Eye (tissue), 1 donor: ENCODE measurements at places on chromosomes 7 and 10.

DNA sequence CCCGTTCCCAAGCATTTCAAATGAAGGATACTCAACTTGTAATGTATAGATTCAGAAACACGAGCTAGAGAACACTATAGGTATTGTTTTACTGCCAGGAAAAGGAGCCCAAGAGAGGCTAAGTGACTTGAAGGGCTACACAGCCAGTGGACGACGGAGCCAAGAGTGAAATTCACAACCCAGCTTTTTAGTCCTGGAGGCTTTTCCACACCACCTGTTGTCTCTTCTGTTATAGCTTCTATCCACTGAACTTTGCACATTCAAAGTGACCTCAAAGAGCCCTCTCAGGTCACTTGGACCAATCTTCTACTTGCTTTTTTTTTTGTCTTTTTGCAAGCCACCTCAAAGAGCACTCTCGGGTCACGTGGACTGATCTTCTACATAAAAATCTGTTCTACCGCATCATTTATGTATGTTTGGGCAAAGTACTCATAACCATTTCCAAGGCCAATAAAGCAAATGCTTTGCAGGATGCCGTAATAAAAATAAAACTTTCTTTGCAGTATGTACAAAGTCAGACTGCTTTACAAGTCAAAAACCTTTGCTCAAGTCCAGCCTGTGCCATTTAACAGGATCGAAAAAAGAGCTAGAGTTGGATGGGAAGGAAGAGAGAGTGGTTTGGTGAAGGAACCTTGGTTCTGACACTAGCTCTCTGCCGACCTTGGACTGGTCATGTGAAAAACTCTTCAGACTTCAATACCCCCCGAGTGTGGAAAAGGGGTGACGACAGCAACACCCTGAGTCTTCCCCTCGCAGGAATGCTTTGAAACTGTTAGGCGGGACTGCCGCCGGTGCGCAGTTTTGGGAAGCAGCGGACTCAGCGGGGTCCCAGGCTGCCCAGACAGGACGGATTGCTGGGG, 821 bp downstream of the SLC35B4 start:
- DNase-seq = no peak

- peak; percentile 43 for DNase-seq
These were observed 6.1 kb downstream of the LRRTM3 start for GRCh38 chr10:66931949-66932343.

DNA sequence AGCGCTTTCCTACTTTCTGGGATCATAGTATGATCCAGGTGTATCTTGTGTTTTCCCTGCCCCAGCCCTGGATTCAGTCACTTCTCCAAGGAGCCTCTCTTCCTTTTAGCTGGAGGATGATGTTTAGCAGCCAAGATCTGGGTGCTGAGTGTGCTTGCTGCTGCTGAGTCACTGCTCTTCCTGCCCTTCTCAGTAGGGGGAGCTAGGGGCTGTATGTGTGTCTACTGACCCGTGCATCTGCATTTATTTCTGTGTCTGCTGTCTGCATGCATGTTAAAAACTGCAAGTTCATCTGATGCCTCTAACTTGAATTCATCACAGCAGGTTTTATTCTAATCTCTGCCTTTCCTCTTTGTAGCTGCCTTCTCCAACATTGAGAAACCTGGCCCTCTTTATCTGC, 31.6 kb downstream of the MGMT start:
- DNase-seq = no peak

DNA sequence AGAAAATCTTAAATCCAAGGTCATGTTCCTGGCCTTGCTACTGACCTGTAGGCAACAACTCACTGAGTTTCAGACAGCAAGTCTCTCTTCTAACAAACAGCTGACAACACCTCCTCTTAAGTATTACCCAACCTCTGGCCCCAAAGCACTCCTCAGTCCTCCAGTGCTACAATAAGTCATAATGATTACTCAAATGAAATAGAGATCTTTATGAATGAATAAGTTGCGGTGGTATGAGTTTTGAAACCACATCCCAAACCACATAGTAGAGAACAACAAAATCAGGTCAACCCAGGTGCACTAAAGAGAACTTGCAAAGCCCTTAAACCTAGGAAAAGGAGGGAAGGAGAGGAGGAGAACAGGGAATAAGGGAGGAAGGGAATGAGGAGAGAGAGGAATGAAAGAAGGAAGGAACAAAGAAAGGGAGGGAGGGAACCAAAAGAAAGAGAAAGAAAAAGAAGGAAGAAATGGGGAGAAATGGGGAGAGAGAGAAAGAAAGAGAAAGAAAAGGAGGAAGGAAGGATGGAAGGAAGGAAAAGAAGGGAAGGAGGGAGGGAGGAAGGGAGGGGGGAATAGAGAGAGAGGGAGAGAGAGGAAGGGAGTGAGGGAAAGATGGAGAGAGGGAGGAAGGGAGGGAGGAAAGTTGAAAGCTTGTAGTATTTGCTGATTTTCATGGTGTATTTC, 142.8 kb upstream of the CALCR start:
- DNase-seq = no peak

DNA sequence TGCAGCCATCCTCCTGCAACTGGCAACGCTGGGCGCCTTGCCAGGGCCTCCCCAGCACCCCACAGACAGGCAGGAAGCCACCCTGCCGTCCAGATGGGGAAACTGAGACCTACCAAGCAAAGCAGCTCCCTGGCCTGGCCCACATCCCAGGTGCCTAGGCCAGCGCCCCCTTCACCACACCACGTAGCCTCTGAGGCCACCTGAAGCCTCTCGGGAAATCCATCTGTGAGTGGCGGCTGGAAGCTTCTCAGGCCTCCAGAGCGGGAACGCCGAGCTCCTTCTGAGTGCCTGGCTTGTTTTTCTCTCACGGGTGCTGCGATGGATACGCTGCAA, 58.7 kb downstream of the UNCX start:
- DNase-seq = no peak

DNA sequence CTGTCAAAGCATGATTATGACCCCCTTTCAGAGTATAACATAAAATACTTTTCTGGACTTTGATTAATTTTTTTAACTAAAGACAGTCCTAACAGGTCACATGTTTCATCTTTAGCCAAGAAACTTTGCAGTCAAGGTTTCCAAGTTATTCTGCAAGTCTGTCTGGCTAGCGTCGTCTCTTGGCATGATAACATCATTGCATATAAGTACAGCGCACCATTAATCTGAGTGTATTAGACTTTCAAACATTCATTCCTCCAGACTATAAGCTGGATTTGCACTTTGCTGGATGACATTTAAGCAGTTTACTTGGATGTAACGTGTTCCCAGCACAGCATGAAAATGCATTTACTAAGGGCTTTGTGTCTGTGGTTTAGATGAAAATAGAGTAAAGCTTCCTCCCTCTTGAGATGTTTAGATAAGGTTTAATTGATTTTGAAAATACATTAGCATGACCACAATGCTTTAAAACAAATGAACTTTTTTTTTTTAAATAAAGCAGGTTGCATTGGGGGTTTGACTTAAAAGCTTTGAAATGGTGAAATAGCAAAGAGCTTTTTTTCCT, 349.0 kb upstream of the MTPN start:
- DNase-seq = no peak

DNA sequence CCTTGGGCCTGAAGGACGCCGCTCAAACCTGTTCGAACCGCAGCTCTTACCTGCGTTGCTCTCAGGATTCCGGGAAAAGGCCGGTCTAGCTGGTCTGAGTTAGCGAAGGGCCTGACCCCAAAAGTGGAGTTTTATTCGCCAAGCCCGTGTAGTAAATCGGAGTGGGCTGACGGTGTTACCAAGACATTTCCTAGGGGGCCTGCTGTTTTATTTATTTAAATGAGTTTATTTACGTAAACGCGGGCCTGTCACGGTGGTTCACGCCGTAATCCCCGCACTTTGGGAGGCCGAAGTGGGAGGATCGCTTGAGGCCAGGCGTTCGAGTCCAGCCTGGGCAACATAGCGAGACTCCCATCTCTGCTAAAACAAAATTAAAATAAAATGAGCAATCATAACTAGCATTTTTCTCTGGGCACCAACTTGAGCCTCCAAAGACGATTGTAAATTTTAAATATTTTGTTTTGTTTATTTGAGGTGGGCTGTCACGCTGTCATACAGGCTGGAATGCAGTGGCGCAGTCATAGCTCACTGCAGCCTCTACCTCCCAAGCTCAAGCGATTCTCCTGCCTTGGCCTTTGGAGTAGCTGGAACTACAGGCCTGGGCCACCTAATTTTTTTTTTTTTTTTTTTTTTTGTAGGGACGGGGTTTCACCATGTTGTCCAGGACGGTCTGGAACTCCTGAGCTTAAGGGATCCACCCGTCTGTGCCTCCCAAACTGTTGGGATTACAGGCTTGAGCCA, 903 bp downstream of the ZNF655 start:
- DNase-seq = no peak

GRCh38 chr7:94888995-94889523, 18.3 kb upstream of the PPP1R9A start:
- no peak for DNase-seq

DNA sequence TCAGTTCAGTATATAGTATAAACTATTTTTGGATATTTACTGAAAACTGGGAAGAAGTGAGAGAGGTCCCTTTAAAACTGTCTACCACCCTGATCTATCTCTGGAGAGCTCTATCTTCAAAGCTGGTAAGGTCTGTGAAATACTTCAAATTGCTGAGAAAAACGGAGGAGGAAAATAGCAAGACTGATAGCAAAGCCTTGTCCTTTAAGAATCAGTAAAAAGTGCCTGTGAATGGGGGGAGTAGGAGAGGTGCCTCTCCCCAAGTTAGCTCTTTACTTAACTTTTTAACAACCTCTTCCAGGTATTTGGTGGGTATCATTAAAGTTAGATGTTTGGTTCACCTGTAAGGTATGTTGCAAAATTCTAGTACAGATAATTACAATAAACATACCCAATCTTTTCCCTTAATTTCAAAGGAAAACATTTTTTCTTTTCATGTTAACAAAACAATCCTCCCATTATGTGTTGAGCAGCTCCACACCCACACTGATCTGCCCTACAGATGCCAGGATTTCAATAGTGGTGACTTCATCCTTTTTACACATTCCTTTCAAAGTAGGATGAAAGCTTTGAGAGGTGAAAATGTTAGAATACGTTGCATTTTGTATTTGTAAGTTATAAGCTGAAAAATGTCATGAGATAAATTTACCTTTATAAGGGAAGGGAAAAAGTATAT, 149.2 kb downstream of the CRPPA start:
- no peak for DNase-seq

GRCh38 chr7:18607025-18607424, 111.5 kb downstream of the HDAC9 start:
- no peak for DNase-seq

- DNase-seq = no peak
These were observed 70.7 kb upstream of the MKX start for GRCh38 chr10:27816320-27816719.

- no peak for DNase-seq
These were observed 42.0 kb upstream of the CYP2C18 start for GRCh38 chr10:94641480-94641879.

GRCh38 chr7:27143950-27144780, 684 bp upstream of the HOXA5 start:
- DNase-seq = no peak

GRCh38 chr10:98357194-98357822, 57.7 kb downstream of the PYROXD2 start:
- DNase-seq = no peak

DNA sequence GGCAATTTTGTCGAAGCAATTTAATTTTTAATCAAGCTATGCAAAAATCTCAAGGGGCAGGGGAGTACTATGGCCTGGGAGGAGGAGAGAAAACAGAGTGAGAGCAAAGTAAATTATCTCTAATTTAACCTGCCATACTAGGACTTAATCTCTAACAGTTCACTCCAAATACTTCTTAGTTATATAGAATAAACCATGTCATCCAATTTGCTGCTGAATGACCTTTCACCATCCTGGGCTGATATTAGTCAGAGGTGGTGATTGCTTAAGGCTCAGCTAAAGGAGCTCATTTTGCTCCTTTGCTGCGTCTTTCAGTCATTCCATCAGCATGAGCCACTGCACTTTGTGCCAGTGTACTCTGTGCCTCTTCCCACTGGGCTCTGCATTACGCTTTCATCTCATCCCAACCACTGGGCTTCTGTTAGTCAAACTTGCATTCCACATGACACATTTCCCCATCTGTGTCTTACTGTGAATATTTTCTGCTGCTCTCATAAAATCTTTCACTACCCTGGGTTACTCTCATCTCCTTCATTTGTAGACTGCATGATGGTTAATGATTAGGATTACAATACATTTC, 84.3 kb downstream of the CD36 start:
- peak; percentile 54 for DNase-seq

DNA sequence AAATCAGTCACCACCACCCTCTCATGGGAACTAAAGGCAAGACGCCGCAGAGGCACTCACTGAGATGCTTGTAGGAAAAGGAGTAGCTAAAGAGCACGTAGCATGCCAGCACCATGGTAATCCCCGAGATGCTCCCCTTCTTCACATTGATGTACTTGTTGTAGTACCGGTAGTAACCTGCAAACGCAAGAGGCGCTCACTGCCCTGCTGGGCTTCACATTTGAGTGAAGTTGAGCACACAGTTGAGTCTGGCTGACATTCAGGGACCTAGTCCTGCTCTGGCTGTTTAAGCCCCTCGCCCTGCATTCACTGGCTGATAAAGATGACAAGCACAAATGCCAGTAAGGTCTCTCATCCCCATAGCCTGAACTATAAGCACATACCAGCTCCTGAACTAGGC, 6.9 kb downstream of the ATP5MF start:
- DNase-seq = no peak

DNA sequence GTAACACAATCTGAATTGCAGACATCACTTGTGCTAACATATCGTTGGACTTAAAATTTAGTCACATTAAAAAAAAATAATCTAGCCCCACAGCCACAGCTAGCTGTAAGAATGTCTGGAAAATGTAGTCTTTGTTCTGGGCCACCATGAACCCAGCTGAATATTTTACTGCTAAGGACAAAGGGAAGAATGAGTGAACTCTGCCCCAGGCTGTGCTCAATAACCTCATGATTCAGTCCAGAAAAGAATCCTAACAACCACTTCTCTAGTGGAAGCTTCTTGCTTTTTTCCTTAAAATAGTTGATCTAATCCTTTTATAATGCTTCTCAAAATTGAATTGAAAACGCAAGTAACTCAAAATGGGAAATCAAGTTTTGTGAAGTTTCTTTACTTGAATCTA, 25.6 kb upstream of the SOSTDC1 start:
- no peak for DNase-seq

DNA sequence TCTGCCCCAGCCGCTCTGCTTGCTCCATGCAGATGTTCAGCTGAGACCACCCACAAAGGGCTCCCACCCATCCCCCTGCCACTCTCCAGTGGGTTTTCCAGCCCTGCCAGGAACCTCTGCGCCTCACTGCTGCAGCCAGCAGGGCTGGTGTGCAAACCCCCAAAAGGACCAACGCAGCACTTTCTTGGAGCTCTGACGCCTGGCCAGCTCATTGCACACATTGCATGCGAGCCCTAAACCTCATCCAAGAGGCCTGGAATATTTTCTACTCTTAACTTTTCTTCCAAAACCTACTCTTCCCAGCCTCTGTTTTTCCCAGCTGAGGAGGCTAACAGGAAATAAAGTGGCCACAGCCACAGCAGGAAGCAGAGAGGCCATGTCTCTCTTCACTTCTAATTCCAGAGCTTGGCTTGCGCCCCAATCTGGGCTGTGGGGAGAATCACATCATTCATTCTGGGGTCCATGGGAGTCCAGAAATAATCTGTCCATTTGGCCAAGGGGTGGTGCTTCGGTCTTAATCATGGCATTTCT, 4.6 kb upstream of the FAM170B start:
- no peak for DNase-seq

- no peak for DNase-seq
These were observed 130.1 kb upstream of the SHH start for GRCh38 chr7:155942226-155942950.
